ENCODE measurements at places on chromosomes 6 and 20. TPM values are rescaled to one million over a fixed set of nuclear protein-coding genes. Genes with fewer than 3 reads are reported as not detected.

MYLK2 gene
- not detected for total RNA-seq

TNFAIP3 gene
- 0.79 TPM for total RNA-seq

APCDD1L gene
- total RNA-seq: not detected

- DNase-seq: no peak
Measured at GRCh38 chr6:79922018-79922417, 25.3 kb downstream of the ELOVL4 start.

- no peak for DNase-seq
Measured at GRCh38 chr6:124885171-124885570, 77.1 kb upstream of the RNF217 start.

- DNase-seq: no peak
Measured at GRCh38 chr6:7671076-7671475, 54.8 kb upstream of the BMP6 start.
